Inflammatory macrophage treated with lipopolysaccharide for 1 hour (primary cell): ENCODE measurements at places on chromosomes 7 and 10.

DNA sequence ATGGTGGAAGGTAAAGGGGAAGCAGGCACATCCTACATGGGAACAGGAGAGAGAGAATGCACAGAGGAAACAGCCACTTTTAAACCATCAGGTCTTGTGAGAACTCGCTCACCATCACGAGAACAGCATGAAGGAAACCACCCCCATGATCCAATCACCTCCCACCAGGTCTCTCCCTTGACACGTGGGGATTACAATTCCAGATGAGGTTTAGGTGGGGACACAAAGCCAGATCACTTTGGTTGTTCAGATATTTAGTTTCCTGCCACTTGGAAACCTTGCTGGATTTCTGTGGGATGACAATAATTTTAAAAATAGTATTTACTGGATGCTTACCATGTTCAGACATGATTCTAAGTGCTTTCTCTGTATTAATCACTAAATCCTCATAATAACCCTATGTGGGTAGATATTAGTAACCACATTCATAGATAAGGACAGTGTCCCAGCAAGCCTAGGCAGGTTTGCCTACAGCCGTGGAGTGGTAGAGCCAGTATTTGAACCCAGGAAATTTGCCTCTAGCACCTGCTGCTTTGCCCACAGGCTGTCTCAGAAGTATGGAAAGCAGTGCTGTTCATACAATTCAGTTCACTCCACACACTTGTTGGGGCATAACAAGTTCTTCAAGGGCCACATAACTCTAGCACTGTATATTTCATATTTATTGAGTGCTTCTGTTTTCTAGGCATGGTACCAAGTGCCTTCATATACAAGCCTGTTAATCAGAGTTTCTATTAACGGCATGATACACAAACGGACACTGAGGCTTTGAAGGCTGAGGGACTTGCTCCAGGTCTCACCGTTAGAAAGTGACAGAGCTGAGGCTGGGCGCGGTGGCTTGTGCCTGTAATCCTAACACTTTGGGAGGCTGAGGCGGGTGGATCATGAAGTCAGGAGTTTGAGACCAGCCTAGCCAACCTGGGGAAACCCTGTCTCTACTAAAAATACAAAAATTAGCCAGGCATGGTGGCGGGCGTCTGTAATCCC lies 8.3 kb downstream of the TLL2 start:
- no peak for DNase-seq

GRCh38 chr10:62050893-62051433 lies 149.5 kb downstream of the ARID5B start:
- peak; percentile 93 for DNase-seq

GRCh38 chr7:28996836-28997235 lies 38.7 kb upstream of the TRIL start:
- DNase-seq: no peak

GRCh38 chr10:133461027-133461426 lies 7.3 kb downstream of the SCART1 start:
- DNase-seq: no peak

DNA sequence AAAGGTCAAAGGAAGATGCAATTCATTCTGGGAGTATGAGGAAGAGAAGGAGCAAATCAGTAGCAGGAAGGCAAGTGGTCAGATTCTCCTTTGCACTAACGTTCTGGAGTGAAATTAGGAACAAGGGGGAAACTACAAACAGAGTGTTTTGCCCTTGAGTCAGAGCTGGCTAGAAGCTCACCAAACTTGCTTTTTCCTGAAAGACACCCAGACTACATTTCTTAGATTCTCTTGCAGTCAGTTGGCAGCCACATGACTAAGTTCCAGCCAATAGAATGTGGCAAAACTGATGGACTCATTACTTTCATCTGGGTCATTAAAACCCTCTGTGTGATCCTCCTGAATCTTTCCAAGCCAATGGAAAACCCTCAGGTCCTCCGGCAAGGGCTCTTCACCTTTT lies 18.6 kb upstream of the DLX5 start:
- no peak for DNase-seq
